ENCODE measurements at places on chromosomes 7 and 10. TPM values are rescaled to one million over a fixed set of nuclear protein-coding genes. Genes with fewer than 3 reads are reported as not detected.

The PAX4 gene
- not detected for polyA plus RNA-seq

The MBL2 gene
- not detected for polyA plus RNA-seq

The BMPER gene
- 20.1 TPM for polyA plus RNA-seq

GRCh38 chr10:927131-927530, 4.4 kb downstream of the LARP4B start:
- DNase-seq = no peak

The SCRN1 gene
- 70.5 TPM for polyA plus RNA-seq

GRCh38 chr10:58291538-58292174, 22.7 kb downstream of the CISD1 start:
- no peak for DNase-seq

GRCh38 chr10:3115685-3116084, 48.3 kb downstream of the PFKP start:
- no peak for DNase-seq

DNA sequence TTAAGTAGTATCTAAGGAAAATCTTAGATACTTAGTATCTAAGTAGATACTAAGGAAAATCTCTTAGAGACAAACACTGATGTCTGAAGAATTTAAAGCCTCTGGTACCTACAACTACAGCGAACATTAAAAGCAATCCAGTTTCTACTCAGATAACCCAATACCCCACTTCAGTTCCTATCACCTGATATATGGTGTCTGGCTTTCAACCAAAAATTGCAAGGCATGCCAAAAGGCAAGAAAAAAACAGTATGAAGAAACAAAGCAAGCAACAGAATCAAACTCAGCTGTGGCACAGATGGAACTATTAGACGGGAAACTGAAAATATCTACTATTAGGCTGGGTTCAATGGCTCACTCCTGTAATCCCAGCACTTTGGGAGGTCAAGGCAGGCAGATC, 31.1 kb downstream of the ARHGAP12 start:
- no peak for DNase-seq

- DNase-seq = no peak
Observed at GRCh38 chr7:138882249-138882648, 84.3 kb upstream of the ATP6V0A4 start.

The ASB13 gene
- 24.3 TPM for polyA plus RNA-seq

The VWDE gene
- polyA plus RNA-seq = 3.1 TPM

The UTF1 gene
- polyA plus RNA-seq = not detected

The SH2D4B gene
- polyA plus RNA-seq = 0.12 TPM

The OR6V1 gene
- polyA plus RNA-seq = not detected

- no peak for DNase-seq
Observed at GRCh38 chr7:73702226-73702625, 17.2 kb downstream of the STX1A start.

- DNase-seq = no peak
Observed at GRCh38 chr7:74417419-74417971, 36.2 kb upstream of the GTF2IRD1 start.

- no peak for DNase-seq
Observed at GRCh38 chr10:117275121-117275520, 34.2 kb downstream of the SLC18A2 start.

DNA sequence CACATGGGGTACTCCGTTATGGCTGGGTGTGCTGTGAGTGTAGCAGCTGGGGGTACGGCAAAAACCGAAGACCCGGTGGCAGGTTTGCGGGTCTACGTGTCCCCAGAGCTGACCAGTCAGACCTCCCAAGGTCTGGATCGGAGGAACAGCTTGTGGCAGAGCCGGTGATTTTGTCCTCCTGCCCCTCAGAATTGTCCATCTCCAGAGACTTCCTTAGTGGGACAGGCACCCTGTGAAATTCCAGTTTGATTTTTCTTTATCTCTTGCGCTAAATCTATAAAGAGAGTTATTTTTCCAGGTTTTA, 1.0 kb downstream of the EIF3B start:
- DNase-seq = no peak

GRCh38 chr10:98074315-98074911, 44.0 kb upstream of the CRTAC1 start:
- DNase-seq = no peak

The ZNF12 gene
- 42.0 TPM for polyA plus RNA-seq

DNA sequence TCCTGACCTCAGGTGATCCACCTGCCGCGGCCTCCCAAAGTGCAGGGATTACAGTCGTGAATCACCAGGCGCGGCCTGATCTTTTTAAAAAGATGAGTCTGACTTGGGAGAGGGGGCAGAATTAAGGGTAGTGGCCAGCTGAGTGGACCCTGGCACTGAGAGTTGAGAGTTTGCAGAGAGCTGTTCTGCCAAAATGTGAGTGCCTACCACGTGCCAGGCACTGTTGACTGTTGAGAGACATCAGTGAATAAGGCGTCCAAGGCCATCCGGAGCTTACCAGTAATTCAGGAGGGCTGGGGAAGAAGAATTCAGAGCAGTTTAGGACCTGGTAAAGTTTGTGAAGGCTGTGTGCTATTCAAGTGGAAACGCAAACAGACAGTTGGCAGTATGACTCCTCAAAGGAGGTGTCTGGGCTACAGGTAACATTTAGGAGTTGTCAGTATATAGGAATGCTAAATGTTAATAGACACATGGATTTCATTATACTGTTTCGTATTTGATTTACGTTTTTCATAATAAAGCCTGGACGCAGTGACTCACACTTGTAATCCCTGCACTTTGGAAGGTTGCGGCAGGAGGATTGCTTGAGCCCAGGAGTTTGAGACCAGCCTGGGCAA, 1.5 kb downstream of the NIPSNAP2 start:
- DNase-seq = no peak

GRCh38 chr7:83366629-83367028, 203.9 kb upstream of the PCLO start:
- no peak for DNase-seq

The TEX47 gene
- not detected for polyA plus RNA-seq

GRCh38 chr7:91066627-91067026, 197.6 kb upstream of the FZD1 start:
- no peak for DNase-seq

DNA sequence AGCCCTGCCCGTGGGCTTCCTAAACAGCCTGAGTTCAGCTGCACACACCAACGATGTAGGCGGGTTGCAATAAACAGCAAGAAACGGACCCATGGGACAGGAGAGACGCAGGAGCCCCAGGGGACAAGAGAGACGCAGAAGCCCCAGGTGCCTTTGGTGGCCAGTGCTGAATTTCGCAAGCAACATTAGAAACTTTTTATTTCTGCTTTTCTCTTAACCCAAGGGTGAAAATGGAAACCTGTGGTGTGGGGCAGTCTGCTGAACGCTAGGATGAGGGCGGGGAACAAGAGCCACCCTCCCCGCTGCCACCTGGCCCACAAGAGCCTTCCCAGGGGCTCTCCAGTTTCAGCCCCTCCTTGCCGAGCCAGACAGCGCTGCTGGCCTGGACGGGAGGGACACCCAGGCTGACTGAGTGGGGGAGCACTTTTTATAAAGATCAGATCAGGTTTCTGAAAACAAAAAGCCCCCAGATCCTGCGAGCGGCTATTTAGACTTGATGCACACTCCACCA, 20.0 kb upstream of the GPR146 start:
- DNase-seq = no peak

DNA sequence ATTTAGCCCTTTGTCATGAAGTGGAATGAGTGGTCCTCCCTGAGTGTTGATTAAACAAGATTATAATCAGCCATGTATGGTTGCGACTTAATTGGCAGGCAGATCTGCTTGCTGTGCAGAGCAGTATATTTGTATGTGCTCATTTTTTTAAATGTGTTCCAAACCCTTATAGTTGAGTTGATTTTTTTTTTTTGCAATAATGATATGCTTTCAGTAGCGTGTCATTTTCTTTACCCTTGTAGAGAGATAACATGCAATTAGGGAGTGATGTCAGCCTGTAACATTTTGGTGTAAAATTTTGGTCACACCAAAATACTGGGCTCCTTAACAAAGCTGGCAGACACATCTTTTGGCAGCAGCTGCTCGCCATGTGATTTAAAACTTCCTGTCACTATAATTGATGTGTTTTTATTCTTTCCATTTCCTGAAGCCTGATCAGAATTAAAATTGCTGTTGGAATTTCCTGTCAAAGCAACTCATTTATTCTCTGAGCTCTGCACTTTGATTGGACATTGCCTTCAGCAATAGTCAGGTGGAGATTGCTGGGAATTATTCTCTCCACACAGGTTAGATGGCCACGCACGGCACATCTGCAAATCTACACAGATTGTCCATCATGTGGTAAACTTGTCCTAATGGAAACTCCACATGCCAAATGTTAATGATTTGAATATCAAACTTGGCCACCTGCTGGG, 125.3 kb downstream of the DYNC1I1 start:
- no peak for DNase-seq

DNA sequence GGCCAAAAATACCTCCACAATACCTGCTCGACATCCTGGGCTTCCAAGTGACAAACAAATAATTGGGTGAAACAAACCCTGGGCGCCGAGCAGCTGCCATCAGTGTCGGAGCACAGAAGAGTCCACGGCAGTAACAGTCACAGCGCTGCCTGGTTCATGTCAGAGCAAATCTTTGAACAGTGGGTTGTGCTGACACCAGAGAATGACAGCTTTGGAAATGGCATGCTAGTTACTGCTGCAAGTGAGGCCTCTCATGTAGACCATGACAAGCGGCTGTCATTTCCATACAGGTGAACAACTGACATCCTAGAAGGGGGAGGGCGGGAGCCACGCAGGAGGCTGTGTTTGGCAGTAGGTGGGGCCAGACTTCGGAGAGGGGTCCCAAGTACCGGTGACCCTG, 420.5 kb upstream of the GALNT17 start:
- no peak for DNase-seq

DNA sequence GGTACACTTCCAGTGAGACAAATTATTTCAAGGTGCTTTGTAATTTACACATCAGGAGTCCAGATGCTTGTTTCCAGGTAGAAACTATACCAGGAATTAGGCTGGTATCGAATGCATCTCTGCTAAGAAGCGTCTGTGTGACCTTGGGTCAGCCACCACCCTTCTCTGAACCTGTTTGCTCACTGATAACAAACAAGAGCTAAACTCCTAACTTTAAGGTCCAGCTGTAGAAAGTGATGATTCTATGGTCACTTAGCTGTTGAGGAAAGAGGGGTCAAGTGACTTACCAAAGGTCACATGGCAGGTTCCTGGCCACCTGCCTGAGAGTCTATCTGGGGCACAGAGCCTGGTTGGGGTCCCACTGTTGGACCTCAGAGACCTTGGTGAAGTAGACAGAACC, 95.4 kb downstream of the HIF1AN start:
- DNase-seq = no peak

The SPDYE9 gene
- polyA plus RNA-seq = 0.35 TPM

GRCh38 chr7:21763818-21764217, 181.9 kb downstream of the CDCA7L start:
- no peak for DNase-seq
